ENCODE measurements at places on chromosomes 1 and 21.

- DNase-seq: peak; percentile 66
Measured at GRCh38 chr1:212004895-212005608, 30.3 kb downstream of the INTS7 start.

DNA sequence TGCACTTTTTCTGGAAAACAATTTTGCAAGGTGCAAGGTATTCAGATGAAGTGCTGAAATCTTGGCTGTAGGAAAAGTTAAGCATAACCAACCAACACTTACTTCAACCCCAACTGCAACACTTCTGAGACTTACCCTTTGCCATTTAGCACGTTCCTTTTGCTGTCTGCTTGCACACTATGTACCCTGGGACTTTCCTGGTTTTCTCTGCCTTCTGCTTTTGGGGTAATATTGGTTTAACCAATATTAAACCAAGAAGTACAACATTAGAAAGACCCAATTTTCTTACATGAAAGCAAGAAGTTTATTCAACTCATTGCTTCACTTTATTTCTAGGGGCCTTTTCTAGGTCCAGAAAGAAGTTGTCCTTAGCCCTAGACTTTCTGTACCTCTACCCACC, 193.0 kb downstream of the HLX start:
- DNase-seq: no peak

GRCh38 chr1:205534444-205534985, 30.0 kb downstream of the CDK18 start:
- DNase-seq: no peak

- no peak for DNase-seq
Measured at GRCh38 chr21:42027085-42027821, 17.1 kb upstream of the ZBTB21 start.

GRCh38 chr1:181251001-181251712, 162.7 kb downstream of the IER5 start:
- peak; percentile 46 for DNase-seq

DNA sequence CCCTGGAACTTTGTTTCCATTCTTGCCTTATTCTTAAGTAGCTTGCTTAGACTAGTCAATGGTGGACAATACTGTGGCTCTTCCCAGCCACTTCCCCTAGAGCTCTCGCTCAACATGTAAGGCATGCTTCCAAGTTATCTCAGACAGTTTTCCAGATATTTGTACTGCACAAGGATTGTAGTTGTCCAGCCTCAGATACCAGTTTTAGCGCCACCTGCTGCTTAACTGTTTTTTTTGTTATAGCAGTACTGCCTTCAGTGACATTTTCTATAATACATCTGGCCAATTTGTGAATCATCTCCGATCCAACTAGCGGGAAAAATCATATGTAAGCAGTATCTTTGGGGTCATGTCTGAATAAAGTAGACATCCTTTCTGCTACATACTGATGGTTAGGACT, 346.7 kb upstream of the ADGRL4 start:
- peak; percentile 71 for DNase-seq

- DNase-seq: no peak
Measured at GRCh38 chr1:29450591-29450990, 214.3 kb downstream of the PTPRU start.

- no peak for DNase-seq
Measured at GRCh38 chr1:205259998-205260397, 32.3 kb downstream of the TMCC2 start.

DNA sequence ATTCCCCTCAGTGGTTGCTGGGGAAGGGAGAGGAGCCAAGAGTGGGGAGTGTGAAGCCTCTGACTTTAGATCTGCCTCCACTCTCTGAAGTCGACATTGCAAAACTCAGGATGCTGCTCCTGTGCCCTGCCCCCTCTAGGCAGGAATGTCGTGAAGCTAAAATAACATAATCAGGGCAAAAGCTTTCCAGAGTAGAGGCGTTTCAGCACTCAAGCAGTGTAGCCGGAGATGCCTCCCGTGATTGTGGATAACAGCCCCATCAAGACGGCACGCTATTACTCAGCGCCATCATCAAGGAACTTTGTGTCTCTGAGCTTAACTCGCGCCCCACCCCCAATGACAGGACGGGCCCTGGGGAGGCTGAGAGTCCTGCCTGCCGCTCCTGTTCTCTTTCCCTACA, 60.0 kb downstream of the FBXO2 start:
- peak; percentile 37 for DNase-seq
